MM.1S (cell line): ENCODE measurements at places on chromosomes 2 and 18.

- DNase-seq = peak; percentile 16
These were observed 50.7 kb upstream of the ARL5A start for GRCh38 chr2:151878655-151879563.

- no peak for DNase-seq
These were observed 49.2 kb upstream of the CDC42EP3 start for GRCh38 chr2:37720533-37721200.

GRCh38 chr2:17148407-17149145 is 369.7 kb downstream of the RAD51AP2 start:
- no peak for DNase-seq

- no peak for DNase-seq
These were observed 142.6 kb downstream of the SH3BP4 start for GRCh38 chr2:235094457-235094856.

DNA sequence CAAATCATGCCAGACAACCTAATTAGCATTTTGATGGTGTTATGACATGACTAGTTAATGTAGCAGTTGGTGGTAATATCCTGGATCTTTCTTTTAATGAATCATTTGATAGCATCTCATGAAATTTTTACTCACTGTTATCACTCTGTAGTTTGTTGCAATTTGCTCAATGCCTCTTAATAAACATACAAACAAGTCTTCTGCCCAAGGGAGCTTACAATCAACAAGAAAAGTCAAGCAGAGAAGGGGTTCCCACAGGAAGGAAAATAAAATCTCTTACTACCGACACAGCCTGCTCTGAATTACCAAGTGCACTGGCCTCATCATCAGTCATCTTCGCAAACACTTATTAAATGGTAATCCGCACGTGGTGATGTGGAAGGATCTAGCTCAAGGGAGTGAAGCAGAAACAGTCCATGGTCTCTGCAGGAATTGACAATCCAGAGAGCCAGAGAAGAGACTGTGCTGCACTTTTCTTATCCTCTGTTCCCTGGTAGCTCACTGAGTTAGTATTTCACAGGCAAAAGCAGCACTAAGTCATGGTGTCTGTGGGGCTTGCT is 263.5 kb downstream of the EPHA4 start:
- no peak for DNase-seq

GRCh38 chr2:130376433-130377293 is 20.8 kb downstream of the PTPN18 start:
- DNase-seq = peak; percentile 71

GRCh38 chr18:76822506-76823160 is at the start of gene ZNF236:
Gene ZNF236, plus strand, starts transcription at chr18:76822557. Its CDS starts 51 bp downstream, at chr18:76822608.
- peak; percentile 71 for DNase-seq

GRCh38 chr2:189580241-189580651 is 340 bp downstream of the SLC40A1 start:
- peak; percentile 47 for DNase-seq

DNA sequence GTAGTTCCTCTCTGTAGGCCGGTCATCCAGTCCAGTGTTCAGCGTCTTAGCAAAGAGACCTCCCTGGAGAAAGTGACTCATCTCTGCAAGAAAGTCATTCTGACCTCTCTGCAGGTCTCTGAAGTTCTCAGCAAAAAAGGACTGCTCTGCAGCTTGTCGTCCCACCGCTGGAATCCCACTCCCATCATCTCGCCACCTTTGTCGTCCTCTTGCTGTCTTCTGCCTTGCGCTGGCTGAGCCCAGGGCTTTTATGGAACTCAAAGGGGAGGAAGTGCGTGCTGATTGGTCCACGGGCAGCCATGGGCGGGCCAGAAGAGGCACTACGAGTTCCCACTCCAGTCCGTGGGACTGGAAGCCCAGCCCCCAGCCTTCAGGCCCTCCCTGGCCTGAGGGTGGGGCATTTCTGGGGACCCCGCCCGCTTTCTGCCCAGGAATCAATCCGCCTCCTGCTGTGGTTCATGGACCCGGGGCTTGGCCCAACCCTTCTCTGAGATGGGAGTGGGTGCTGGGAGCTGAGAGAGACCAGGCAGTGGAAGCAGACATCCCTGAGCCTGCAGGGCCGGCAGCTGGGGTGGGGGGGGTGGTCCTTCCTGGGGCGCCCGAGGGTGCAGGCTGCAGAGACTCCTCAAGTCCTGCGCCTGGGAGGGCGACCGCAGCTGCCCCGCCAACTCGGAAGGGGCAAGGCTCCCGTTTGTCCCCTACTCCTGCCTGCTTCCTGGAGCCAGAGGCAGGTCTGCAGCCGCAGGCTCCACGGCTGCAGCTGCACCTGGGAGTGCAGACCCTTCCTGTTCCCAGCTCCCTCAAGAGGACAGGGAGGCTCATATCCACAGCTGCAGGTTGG is 660.7 kb upstream of the RAB6C start:
- DNase-seq = no peak

- no peak for DNase-seq
These were observed 69.6 kb upstream of the RAB6C start for GRCh38 chr2:129909651-129910418.

DNA sequence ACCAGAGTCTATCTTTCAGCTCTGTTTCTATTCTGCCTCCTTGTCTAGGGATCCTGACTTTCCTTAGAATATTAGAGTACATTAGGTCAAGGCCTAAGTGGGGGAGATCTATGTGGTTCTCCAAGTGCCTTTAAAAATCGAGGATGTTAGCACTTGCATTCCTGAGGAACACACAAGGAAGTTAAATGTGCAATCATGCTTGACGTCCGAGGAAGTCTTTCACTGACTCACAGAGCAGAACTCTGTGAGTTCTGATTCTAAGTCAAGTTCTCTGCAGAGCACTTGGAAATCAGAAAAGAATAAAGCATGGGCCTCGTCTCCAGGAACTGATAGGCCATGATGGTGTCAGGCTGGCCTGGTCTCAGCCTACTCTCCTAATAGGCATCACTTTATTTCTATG is 17.2 kb downstream of the FHOD3 start:
- no peak for DNase-seq

- DNase-seq = no peak
These were observed 441.9 kb downstream of the RND3 start for GRCh38 chr2:150045601-150046000.

DNA sequence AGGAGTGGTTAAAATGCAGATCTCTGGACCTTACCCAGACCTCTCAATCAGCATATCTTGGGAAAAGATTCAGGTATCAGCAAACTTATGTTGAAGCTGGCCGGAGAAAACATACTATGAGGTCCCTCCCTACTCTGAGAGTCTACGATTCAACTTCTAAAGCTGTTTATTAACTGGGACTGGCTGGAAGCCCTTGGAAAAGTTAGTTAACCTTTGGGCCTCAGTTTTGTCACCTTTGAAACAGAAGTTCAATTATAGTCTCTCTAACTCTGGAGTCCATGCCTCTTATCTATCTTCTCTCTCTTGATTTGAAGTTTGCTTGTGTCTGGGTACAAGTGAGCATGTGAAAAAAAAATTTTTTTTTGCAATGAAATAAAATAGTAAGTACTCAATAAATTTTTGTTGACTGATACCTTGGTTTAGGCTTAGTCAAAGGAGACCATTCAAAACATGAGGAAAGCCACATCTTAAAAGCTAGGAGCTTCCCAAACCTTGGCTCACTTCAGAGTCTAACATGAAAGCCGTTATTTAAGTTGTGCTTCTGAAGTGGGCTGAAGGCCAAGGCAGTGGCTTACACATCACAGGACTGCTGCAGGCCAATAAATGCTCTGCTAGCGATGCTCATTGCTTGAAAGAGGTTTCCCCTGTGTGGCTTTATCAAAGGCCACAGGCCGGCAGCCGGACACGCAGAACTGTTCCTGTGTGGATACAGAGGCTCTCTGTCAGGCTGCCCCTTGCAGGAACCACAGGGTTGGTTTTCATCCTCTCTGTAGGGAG is 110.6 kb upstream of the FAM136A start:
- DNase-seq = no peak

DNA sequence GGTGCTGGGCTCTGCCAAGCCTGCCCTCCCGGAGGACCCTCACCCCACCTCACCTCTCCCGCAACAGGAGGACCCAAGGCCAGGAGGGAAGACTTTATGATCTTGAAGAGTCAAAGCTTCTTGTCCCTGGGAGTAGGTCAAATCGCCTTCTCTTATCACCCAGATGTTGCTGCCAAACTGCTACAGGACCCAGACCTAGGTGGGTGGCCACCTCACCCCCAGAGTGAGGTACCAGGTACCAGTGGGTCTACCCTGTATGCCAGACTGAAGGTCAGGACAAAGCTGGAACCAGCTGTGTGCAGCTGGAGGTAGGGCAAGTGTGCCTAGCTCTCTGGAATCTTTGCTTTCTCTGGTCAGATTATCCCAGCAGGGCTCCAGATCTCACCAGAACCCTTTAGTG is 197.2 kb downstream of the ZFP36L2 start:
- DNase-seq = no peak

- DNase-seq = peak; percentile 86
These were observed 63.8 kb downstream of the HAUS1 start for GRCh38 chr18:46167971-46168370.

GRCh38 chr2:177328056-177328455 is 63.5 kb upstream of the NFE2L2 start:
- DNase-seq = no peak

DNA sequence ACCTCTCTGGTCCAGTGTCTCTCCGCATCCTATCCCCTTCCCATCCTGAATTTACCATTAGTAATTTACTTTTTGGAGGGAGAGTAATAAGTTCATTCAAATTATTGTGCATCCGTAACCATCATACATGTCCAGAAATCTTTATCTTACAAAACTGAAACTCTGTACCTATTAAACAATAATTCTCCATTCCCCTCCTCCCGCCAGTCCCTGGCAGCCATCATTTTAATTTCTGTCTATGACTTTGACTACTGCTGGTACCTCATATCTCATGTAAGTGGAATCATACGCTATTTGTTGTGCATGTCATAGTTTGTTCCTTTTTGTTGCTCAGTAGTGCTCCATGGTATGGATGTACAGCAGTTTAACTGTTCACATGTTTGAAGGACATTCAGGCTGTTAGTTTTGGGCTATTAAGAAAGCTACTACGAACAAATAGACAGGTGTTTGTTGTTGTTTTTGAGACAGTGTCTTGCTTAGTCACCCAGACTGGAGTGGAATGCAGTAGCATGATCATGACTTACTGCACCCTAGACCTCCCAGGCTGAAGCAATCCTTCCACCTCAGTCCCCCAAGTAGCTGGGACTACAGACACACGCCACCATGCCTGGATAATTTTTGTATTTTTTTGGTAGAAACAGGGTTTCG is 2.0 kb downstream of the LIMS1 start:
- no peak for DNase-seq

DNA sequence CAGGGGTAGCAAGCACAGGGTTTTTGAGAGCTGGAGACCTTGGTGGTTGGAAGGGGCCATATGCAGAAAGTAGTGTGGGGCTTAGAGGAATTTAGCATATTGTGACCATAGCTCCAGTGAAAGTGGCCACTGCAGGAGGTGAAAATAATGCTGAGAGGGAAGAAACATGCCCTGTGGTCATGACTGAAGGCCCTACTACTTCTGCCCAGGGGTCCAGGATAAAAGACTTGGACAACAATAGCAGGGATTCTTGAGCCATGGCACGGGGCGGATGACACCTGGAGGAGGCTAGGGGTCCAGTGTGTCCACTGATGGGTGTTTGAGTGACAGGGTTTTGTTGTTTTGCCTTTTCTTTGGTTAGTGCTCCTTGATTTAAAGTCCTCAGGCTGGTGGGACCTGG is 694.6 kb downstream of the CPS1 start:
- no peak for DNase-seq

- no peak for DNase-seq
These were observed 76.6 kb upstream of the DDX18 start for GRCh38 chr2:117737846-117738245.

GRCh38 chr18:9091066-9091476 is 11.4 kb upstream of the NDUFV2 start:
- DNase-seq = no peak

DNA sequence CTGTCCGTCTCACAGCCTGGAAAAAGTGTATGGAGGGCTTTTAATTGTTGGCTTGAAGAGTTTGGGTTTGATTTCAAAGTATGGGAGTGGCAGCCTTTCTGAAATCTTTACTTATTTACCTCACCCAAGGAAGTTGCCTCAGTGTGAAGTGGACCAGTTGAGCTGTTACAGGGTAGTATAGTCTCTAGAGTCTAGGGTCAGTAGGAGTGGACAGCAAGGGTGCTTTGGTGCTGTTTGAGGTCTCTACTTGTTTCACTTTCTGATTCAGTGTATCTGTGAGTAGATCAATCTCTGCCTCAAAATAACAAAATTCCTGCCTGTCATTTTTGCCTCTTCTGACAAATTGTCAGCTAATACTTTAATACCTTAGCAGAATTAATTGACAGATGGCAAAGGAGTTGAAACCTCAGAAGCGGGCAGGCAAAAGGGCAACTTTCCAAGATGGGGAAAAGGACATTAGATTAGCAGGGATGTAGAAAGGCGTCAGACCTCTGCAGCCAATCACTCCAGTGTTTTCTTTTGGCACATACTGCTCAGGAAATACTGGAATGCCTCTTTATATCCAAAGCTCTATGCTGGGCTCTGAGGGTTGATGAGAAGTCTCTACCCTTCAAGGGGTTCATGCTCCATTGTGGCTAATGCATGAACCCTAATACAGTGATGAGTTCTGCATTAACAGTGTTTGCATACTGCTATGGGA is 5.9 kb downstream of the RIOK3 start:
- DNase-seq = no peak

- no peak for DNase-seq
These were observed 446.1 kb downstream of the ZNF804A start for GRCh38 chr2:185044323-185044874.

GRCh38 chr18:48790226-48790863 is 160.4 kb downstream of the SMAD7 start:
- DNase-seq = no peak

GRCh38 chr2:152127628-152128027 is 28.8 kb upstream of the CACNB4 start:
- no peak for DNase-seq

DNA sequence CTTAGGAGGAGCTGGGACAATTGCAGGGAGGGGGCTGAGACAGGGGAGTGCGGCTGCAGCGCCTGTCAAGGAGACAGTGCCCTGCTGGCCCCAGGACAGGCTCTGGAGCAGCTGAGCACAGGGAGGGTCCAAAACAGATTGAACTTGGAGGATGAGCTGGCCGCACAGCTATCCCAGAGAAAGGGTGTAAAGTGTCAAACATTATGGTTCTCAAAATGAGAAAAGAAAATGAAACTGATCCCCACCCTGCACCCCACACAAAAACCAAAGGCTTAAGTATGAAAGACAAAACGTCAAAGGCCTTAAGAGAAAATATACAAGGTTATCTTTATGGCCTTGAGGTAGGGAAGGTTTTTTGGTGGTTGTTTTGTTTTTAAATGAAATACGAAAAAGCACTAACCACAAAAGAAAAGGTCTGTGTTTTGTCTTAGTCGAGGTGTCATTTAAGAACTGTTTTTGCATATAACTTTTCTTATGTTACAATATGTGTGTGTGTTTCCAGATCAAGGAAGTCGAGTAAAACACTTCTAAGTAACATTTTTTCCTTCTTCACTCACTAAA is 111.8 kb downstream of the HDAC4 start:
- DNase-seq = peak; percentile 77

- no peak for DNase-seq
These were observed 141.6 kb downstream of the UBE2E3 start for GRCh38 chr2:181121996-181122395.
